MM.1S (cell line): ENCODE measurements at places on chromosomes 7 and 10.

GRCh38 chr7:115511330-115511729, 519.2 kb downstream of the TFEC start:
- DNase-seq: no peak

DNA sequence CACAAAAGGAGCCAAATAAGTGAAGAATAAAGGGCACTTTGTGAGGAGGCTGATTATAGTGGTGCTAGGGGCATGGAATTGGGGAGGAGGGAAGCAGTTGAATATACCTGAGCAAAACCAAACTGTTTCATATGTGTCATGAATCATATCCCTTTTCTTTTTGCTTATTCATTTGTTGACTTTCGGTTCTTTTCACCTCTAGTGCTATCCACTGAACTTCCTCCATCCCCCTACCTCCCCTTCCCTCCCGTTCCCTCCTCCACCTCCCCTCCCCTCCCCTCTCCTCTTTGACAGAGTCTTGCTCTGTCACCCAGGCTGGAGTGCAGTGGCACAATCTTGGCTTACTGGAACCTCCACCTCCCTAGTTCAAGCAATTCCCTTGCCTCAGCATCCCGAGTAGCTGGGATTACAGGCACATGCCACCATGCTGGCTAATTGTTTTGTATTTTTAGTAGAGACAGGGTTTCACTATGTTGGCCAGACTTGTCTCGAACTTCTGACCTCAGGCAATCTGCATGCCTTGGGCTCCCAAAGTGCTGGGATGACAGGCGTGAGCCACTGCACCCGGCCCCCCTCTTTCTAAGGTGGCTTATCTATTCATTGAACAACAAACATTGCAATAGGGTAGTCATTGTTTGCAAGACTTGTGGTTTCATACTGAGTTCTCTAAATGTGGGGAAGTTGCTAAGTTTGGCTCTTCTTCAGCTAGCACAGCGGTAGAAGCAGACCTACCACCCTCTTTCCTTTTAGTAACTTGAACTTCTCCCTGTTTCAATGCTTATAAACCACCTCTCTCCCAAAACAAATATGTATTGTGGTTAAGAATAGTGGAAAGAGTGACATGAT, 150.4 kb upstream of the PRPS1L1 start:
- DNase-seq: peak; percentile 77

DNA sequence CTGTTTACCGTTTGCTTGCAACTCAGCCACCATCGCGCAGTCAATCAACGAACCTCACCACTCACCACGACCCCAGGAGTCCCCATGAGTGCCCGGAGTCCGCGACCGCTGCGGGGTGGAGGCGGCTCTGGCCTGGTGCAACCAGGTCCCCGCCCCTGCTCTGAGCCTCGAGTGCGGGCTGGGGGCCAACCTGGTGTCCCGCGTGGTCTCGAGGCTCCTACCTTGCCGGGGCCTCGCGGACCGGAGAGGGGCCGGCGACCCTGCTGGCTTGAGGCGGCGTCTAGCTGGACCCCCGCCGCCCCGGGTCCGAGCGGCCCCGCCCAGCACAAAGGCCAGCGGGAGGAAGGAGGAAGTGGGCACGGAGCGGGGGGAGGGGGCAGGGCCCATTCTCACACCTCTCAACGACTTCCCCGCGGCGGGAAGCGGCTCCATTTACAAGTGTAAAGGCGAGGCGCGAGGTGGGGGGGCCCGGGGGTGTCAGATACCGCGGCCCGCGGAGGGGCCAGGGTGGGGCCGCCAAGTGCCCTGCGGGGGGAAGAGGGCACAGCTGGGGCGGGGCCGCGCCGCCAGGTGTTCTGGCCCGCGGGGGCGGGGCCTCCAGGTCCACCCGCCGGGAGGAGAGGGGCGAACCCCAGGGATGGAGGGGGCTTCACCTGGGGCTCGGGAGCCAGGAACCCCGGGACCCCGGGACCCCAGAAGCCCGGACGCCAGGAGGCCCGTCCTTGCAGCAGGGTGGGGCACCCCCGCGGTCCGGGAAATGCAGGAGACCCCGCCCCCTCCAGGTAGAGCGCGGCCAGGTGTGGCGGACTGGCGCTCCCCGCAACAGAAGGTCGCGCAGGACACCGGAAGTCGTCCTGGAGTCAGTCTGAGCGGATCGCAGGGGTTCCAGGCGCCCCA, 8.6 kb downstream of the CTBP2 start:
- no peak for DNase-seq

- DNase-seq: no peak
Measured at GRCh38 chr10:52805414-52806285, 33.1 kb upstream of the MBL2 start.

GRCh38 chr10:115272482-115272881, 179.3 kb downstream of the ATRNL1 start:
- DNase-seq: no peak

DNA sequence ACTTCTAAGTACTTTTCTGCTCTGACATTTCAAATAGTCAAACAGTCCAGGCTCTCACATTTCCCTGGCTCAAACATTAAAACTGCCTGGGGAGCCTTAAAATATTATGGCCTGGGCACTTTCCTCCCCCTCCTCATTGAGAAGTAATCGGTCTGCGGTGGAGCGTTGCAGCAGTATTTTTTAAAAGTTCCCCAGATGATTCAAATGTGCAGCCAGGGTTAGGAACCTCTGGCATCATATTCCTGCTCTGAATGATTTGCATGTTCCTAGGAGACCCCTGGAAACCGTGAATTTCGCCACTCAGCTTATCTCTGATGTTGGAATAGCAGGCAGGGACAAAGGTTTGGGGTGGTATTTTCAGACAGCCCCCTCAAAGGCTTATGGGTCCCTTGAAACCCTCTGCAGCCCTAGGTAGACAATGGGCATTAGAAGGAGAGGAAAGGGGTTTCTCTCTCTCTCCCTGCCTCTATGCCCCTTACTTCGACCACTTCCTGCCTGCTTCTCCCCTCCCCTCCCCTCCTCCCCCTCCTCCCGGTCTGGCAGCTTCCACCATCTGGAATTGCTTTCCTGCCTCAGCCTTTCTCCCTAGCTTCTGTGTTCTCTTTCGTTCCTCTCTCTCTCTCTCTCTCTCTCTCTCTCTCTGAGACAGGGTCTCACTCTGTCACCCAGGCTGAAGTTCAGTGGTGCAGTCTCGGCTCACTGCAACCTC, 622.2 kb downstream of the GALNT17 start:
- no peak for DNase-seq
